ENCODE measurements at places on chromosomes 1 and 21.

DNA sequence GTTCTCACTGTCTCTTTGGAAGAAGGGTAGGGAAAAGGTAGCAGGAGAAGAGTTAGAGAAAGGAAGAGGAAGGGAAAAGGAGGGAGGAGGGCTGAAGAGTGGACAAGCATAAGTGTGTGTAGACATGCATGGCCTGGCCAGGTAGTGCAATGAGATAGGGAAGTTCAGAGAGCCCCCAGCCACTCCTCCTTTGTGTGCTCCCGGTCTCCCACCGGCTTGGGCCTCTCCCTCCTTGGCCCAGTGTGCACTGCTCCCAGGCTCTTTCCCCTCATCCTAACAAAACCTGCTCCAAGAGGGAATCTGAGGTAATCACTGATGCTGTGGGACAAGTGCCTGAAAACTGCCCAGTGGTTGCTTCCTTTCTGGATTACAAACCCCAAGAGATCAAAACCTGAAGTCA is 10.3 kb upstream of the LEMD1 start:
- DNase-seq, result no peak

- DNase-seq, result no peak
Measured at GRCh38 chr1:225842074-225842473, 32.1 kb downstream of the EPHX1 start.

DNA sequence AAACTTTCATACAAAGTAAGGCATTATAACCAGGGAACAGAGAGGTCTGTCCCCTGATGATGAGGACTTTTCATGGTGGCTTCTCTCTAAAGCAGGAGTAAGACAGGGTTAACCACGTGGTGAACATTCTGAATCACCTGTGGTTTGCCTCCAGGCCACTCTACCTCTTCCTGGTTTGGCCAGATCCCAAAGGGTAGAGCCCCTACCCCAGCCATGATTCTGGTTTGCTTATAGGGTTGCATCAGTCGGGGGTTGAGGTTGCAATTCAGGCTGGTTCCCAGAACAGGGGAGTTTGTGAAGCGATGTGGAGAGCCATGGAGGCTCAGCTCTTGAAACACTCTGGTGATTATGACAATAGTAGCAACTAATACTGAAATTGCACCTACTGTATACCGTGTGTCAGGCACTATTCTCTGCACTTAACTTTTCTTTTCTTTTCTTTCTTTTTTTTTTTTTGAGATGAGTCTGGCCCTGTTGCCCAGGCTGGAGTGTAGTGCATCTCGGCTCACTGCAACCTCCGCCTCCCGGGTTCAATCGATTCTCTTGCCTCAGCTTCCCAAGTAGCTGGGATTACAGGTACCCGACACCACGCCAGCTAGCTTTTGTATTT is 8.3 kb downstream of the CNR2 start:
- DNase-seq, result no peak

GRCh38 chr1:38779491-38779890 is 80.1 kb downstream of the RRAGC start:
- DNase-seq, result no peak

GRCh38 chr1:75768016-75768415 is 18.0 kb upstream of the RABGGTB start:
- no peak for DNase-seq

GRCh38 chr1:244296003-244296402 is 155.7 kb downstream of the ADSS2 start:
- no peak for DNase-seq

GRCh38 chr1:239778208-239778813 is 313.4 kb upstream of the FMN2 start:
- DNase-seq, result no peak

- no peak for DNase-seq
Measured at GRCh38 chr1:56417646-56418045, 161.7 kb downstream of the PLPP3 start.

- DNase-seq, result no peak
Measured at GRCh38 chr1:47627016-47627415, 189.2 kb downstream of the FOXD2 start.

DNA sequence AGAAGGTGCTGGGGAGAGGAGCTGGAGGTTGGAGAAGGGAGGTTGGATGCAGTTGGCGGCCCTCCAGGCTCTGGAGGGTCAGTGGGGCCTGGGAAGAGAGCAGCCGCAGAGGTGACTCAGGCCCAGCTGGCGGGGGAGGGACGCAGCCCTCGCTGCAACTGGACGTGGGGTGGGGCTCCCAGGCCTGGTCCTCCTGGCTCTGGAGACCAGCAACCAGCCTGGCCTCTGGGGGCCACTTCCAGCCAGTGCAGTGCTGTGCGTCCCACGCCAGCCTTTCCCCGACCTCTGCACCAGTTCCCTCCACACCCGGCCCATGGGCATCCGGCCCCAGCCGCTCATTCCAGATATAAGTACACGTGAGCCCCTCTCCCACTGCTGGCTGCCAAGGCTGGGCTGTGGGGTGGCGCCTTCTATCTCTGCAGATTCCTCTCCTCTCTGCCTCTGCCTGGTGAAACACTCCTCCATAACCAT is 38.0 kb upstream of the COL18A1 start:
- no peak for DNase-seq

DNA sequence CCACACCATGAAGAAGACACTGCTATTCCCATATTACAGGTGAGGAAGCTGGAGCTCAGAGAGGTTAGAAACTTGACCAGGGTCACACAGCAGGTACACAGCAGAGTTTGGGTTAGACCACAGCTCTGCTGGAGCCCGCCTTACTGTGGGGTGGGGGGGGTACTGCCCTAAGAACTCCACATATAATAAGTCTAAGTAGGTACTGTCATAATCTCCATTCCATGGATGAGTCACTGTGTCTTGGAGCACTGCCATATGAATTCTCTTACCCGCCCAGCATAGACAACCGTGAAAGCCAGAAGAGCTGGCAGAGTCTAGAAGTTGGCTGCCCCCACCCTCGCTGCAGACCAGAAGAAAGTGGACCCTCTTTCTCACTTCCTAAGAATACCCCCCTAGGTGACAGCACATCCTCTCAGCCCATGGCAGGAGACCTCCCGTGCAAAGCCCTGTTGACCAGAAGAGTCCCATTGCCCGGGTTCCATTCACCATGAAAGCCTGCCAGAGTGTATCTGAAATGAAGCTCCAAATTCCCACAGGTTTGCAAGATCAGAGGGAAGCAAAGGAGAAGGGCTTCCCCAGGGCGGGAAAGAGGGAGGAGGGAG is 5.2 kb upstream of the PLA2G2D start:
- DNase-seq, result no peak

DNA sequence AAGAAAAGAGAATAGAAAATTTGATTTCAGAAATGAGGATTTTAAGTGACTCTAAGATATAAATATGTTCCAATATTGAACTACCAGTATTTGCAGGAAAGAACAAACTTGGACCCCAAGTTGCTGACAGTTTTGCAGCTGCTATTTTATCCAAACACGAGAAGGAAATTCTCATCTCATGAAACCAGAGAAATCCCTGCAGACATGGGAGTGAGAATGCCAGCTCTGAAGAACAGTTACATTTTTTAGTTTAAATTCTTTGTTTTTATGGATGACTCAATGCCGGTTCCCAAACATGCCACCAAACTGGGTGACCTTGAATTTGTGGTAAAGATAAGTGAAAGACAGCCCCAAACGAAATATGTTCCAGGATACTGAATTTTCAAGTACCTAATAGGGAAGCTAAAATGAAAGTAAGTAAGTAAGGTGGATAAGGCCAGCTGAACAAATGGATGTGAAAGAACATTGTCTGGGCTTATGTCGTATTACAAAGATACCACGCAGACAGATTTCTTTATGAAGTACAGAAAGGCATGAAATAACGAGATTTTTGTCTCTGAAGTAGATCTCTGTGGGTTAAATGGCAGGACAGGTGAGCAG is 19.9 kb downstream of the TLR5 start:
- no peak for DNase-seq

DNA sequence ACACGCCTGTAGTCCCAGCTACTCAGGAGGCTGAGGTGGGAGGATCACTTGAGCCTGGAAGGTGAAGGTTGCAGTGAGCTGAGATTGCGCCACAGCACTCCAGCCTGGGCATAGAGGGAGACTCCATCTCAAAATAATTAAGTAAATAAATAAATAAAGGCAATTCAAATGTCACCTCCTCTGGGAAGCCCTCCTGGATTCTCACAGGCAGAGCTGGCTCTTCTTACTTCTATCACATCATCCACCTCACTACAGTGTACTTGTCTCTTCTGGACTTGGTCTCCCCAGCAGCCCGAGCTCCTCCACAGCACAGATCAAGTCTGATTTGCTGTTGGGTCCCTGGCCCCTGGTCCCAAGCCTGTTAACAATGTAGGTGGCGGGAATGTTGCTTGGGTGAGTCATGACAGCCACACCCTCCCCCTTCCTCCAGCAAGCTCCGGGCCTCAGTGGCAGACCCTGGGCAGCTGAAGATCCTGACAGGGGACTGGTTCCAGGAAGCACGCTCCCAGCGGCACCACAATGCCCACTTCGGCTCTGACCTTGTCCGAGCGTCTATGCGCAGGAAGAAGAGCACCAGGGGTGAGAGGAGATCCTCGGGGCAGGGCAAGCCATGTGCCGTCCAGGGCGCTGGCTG is 5.3 kb downstream of the SYTL1 start:
- no peak for DNase-seq

DNA sequence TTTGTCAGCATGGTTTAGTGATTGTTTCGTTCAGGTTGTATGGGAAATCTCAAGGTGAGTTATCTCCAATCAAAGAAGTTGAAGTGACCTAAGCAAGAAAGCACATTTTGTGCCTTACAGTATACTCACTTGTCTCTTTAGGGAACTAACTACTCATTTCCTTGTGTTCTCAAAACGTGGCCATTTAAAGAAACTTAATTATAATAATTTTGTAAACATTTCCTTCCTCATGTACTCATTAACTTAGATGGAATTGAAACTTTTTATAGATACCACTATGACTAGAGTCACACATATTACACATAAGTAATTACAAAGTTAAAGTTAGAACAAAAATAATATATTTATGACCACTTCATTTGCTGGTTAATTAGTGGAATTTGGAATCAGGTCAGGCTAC is 552.6 kb downstream of the MRPL39 start:
- DNase-seq, result no peak

- DNase-seq, result no peak
Measured at GRCh38 chr1:245571815-245572294, 417.1 kb downstream of the KIF26B start.

DNA sequence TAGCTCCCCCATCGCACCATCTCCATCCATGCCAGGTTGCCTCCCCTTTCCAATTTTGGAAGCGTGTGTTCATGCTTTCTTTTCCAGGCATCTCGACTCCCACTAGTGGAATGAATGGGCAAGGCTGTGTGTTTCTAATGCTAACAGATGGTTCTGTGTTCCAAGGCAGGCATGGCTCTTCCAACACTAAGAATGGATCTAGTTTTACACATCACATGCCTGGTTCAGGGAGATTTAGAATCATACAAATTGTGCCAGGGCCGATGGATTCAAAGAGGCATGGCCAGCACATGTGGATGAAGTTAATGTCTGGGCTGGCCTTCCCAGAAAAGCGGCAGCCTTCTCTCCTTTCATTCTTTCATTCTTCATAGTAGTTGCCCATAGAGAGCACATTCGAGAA is 438.7 kb downstream of the PRDM2 start:
- no peak for DNase-seq

DNA sequence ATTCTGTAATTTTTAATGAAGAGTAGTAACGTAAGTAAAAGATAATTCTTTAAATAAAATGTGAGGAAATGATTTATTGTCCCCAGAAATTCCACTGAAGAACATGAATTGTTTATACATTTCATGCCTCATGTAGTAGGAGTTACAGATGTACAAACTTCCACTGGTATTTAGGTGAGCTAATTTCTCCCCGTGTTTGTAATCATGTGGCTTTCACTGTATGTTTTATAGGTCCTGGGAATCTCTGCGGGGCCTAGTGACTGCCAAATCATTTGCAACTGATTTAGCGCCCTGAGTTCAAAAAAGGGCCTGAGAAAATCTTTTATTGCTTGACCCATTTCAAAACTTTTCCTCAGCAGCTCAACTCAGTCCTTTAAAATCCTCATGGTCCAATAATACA is 30.5 kb upstream of the FASLG start:
- no peak for DNase-seq

DNA sequence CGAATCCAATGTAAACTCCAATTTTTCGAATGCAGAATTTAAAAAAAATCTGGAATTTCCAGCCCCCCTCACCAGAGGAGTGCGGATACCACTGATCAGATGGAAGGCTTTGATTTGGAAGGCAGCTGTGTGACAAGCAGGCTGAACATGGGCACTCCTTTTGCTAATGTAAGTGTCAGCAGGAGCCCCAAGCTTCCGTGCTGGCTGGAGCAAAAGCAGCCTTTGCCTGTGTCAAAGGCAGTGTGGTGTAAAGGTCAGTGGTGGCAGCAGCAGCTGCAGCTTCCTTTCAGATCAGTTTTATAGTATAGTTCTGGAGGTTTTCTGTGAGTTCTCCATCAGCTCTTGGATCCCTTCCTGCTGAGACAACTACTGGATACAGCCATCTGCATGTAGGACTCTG is 259.9 kb downstream of the CTH start:
- DNase-seq, result no peak

GRCh38 chr1:92803140-92803887 is 18.4 kb upstream of the EVI5 start:
- DNase-seq, result no peak

DNA sequence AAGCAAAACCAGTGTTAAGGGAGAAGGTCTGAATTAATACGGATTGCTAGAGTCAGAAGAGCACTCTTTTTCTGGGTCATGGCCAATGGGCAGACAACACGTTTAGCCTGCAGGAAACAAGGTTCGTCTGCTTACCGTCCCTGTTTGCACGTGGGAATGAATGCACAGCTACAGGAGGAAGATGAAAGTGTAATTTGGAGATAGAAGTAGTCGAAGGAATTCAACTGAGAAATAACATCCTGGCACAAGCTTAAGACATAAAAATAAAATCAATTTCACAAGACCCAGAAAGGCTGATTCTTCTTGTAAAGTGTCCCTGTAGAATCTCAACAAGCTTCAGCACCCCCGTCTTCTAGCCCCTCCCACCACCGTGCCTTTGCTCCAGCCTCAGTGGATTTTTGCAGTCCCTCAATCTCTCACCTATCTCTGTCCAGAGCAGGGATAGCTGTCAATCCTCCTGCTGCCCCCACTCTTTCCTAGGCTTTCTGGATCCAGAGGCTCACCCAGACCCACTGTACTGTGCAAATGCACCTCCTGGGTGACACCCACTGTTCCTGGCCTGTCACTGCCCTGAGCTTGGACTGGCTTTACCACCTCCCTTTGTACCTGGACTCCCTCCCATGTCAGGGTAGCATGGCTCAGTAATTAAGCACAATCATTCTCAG is 60.6 kb downstream of the C1orf94 start:
- DNase-seq, result no peak
